Daoy (cell line): ENCODE measurements at places on chromosomes 6 and 20. TPM values are rescaled to one million over a fixed set of nuclear protein-coding genes. Genes with fewer than 3 reads are reported as not detected.
A peak's percentile ranks its signal among the peaks of the same experiment; 100 is the strongest.

DNA sequence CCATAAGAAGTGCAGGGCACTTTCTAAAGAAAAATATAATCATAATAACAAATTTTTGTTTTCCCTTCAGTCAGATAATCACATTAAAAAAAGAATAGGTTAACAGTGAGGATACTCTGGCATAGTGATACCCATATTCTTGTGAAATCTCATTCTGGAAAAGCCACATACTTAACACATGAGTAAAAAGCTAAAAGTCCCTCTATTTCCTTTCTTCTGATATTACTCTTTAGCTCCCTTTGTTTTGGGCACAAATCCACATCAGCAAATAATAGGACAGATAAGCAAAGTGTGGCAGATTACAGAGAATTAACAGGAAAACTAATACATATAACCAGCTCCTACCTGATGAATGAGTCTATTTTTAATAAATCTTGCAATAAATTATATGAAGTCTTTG is 15.8 kb downstream of the SHPRH start:
- no peak for DNase-seq

- no peak for DNase-seq
Observed at GRCh38 chr6:624979-625378, 31.9 kb downstream of the HUS1B start.

- no peak for DNase-seq
Observed at GRCh38 chr6:154096834-154097233, 57.8 kb downstream of the OPRM1 start.

- DNase-seq: no peak
Observed at GRCh38 chr6:8545336-8545735, 110.0 kb upstream of the SLC35B3 start.

GRCh38 chr6:51141080-51141479 is 322.4 kb downstream of the TFAP2B start:
- DNase-seq: no peak

DNA sequence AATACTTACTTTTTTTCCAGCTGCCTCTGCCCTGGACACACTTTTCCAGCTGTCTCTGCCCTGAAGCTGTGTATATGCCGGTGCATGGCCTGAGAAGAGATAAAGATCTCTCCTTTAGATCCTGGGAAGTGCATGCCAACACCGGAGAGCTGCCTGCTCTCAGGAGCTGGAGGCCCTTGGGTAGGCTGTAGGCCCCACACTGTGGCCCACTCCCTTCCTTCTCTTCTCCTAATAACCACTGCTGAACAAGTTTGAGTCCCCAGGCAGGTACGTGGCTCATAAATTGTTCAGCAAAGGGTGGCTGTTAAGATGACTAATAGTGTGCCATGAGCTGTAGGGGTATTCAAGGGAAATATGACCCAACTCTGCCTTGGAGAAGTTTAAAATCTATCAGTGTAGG is 102.5 kb downstream of the CD24 start:
- peak; percentile 56 for DNase-seq

DNA sequence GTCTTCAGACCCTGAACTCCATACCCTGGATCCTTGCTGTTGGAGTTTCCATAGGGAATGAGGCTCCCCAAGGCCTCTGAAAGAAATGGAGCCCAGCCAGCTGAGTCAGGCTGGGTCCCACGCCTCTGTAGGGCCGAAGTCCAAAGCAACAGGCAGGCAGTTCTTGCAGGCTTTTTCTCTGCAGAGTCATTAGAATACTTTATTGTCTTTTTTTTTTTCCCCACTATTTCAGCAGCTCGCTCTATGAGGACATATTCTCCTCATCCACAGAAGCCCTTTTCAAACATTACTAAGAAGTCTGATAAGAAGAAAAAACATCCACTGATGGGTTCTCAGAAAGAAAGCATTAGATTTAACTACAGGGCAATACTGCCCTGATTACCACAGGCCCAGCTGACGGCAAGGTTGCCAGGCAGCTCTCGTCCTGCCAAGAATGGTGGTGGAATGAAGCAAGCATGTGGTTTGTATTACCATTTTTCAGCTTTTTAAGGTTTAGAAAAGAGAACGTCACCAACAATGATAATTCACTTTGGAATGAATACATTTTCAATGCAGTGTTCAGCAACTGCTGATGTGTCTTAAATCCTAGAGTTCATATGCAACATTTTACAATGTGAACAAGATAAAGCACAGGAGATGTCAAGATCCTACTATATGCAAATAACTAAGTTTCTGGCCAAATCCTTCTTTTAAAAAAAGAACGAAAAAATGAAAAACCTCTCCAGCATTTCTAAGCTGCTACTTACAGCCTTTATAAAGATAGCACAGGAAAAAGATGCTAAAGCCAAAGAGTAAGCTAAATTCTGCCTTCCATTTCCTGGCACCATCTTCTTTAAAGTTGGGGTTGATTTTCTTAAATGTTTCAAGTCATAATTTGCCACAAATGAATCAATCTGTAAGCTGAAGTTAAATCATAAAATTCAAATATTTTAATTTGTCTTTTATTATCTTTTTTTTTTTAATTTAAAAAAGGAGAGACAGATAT is 223.6 kb upstream of the CITED2 start:
- DNase-seq: peak; percentile 80

DNA sequence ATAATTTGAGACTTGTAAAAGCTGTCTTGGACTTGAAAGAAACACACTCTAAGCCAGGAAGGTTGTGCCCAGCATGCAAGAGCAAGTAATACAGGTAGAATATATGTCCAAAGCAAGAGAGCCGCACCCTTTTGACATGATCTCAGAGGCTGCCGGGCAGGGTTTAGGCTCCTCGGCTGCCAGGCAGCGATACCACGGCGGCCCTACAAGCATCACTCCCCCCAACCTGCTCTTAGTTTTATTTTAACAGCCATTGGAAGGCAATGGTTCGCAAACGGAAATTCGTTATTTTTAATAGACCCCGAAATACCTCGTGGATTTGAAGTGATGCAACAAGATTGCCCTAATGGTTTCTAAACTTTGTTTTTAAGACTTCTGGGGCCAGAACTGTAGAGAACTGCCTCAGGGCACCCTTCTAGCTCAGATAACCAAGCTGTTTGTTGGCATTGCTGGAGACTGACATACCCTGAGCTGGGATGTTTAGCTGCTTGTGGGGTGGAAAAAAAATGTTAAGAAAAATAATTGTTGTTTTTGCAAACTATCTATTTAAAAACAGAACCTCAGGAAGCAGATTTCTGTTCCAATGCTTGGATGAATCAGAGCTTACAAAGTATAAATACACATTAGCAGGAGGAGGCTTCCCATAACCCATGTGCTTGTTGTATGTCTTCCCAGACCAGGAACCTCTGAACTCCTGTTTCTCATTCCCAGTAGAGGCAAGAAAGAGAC is 39.0 kb downstream of the JAG1 start:
- no peak for DNase-seq

DNA sequence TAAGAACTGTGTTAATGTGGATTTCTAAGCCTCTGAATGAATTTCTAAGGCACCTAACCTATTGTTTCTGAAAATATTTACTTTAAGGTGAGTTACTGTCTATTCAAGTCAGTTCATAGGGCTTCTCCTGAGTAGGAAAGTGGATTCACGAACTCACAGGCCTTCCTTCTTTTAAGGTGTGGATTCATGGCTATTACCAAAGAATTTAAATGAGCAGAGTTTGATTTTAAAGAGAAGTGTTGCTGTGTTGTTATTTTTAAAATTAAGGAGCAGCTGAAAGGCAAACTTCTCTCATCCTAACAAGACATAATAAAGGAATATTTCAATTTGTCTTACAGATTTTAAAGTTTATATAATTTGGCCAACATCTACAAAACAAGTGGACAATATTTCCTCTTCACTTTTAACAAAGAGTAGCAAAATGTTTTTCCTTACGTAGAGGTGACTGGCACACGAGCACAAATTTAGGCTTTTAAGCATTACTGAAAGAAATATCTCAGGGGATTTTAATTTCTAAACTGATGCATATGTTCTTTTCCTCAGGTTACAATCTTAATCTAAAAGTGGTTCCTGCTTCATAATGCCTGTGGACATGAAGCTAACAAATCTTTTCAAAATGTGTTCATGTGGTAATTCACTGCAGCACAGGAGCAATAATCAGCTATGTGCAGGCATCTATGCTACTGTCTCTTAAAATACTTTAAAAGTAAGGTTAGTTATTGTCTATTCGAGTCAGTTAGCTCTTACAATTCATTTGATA is 602 bp upstream of the TSPYL4 start:
- no peak for DNase-seq

DNA sequence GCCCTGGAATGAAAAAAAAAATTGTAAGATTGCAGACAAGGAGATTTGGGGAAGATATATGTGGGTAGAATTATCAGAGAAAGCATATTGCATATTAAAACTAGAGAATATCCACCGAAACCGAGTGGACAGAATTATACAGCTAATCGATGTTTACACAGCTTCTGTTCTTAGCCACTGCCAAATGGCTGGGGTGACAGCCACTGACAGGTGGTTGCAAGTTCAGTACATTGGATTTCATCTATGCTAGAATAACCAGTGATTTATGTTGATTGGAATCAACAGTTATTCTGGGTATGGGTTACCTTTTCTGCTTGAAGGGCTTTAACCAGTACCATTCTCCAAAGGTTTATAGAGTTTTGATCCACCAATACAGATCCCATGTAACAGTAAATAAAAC is 48.4 kb upstream of the THEMIS start:
- no peak for DNase-seq

- no peak for DNase-seq
Observed at GRCh38 chr6:157054531-157054979, 268.8 kb downstream of the TMEM242 start.

GRCh38 chr6:47132724-47133123 is 90.6 kb upstream of the ADGRF1 start:
- peak; percentile 47 for DNase-seq

GRCh38 chr20:47606983-47607613 is 105.4 kb downstream of the NCOA3 start:
- DNase-seq: no peak

DNA sequence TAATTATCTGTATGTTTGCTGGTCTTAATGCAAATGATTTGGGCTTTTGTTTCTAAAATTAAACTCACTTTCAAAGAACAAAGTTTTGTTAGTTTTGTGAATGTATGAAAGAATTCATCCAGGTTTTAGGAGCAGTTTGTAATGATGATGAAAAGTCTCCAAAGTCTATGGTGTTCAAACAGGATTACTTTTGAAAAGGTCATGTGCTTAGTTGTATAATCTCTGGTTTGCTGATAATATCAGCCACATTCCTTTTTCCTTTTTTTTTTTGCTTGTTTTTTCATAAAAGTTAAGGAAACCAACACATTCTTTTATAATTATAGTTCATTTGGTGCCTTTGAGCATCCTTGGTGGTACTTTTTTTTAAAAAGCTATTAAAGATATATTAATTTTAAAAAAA is 88.9 kb downstream of the RTN4IP1 start:
- no peak for DNase-seq

DNA sequence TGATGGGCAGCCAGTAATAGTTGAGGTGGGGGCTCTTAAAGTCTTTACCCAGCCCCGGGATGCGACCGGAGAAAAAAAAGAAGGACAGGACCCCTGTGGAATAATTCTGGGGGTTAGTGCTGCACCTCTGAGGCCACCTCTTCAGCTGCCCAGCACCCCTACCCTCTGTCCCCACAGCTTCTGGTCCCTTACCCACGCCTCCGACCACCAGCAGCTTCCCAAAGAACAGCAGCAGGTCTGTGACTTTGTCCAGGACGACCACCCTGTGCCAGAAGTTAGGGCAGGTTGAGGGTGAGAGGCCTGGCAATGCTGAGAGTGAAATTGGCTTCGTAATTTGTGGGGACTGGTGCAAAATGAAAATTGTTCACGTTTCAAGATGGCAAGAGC is 2.2 kb upstream of the NEU1 start:
- DNase-seq: no peak

DNA sequence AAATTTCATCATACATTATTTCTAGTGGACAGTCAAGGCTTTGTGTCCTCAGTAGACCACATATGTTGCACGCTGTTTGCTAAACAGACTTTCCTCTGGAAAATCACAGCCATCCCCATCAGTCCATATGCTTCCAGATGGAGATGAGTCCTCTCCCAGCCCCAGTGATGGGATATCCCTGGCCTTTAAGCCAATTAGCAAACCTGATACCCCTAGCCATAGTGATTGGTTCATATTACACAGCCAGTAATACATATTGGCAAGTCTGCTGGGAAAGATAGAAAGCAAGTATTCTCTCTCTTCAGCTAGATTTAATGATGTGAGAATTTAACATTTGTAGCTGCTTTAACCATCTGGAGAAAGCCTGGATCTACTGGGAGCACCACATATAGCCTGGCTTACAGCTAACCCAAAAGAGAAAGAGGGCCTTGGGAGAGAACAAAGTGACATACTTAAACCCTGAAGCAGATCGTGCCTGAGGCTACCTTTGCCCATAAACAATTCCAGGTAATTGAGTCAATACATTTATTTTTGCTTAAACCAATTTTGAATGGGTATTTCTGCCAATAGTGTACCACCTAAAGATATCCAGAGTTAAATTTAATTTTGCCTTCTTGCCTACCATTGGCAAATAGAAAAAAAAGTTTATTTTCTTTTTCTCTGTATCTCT is 103.5 kb upstream of the HIVEP1 start:
- no peak for DNase-seq

DNA sequence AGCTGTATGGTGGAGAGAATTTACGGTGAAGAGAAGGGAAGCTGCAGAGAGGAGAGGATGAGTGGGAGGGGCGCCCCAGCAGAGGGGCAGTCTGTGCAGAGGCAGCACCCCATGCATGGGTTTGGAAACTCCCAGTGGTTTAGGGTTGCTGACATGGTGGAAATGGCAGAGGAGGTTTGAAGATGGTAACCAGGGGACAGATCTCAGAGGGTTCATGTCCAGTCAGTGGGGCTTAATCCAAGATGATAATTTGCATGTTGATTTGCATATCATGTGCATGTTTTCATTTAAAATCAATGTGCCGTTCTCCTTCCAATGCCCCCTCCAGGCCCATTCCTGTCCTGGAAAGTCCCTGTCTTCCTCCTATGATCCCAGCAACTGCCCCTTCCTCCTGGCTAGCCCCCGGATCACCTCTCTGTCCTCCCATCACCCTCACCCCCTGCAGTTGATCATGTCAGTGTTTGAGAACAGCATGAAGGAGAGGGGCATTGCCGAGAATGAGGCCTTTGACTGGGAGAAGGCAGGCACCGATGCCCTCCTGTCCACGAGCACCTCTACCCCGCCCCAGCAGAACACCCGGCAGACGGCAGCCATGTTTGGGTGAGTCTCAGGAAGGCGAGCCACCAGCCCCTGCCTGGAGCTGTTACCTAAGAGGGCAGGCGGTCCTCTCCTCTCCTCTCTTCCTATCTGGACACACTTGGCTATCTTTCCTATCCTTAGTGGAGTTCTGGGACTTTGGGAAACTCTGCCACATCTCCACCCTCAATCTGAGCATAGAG is 14.3 kb downstream of the TTBK1 start:
- DNase-seq: no peak

HSPA1A gene
- total RNA-seq: 148 and 171 TPM in 2 replicates

OR2B6 gene
- 1.1 TPM in 1 of 2 replicates, not detected in the other for total RNA-seq

PCIF1 gene
- total RNA-seq: 2.7 and 3.6 TPM in 2 replicates

LAMP5 gene
- not detected in 2 replicates for total RNA-seq

TFAP2D gene
- total RNA-seq: not detected in 2 replicates

SNHG17 gene
- total RNA-seq: 18.9 and 24.2 TPM in 2 replicates

PARD6B gene
- total RNA-seq: 5.2 and 26.0 TPM in 2 replicates

CDH26 gene
- total RNA-seq: 0.29 TPM in 1 of 2 replicates, not detected in the other

SLPI gene
- not detected in 2 replicates for total RNA-seq

AIF1 gene
- not detected in 2 replicates for total RNA-seq
